ENCODE measurements at places on chromosomes 1 and 21. TPM values are rescaled to one million over a fixed set of nuclear protein-coding genes. Genes with fewer than 3 reads are reported as not detected.
A peak's percentile ranks its signal among the peaks of the same experiment; 100 is the strongest.

HSF2BP gene
- polyA plus RNA-seq: 0.66 TPM

DNA sequence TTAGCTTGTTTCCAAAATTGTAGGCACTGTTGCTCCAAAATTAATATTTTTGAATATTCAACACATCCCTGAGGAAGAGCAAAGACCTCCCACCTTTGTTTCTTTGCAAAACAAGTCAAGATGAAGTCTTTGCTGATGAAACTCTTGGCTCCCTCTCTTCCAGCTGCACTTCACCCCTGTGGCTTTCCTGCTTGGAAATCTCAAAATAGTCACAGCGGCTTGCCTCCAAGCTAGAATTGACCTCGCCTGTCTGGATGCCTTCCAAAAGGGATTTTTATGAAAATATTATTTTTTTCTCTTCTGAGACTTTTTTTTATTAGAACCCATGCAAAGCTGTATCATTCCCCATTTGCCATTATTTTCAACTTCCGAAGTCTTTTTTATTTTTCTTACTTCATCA lies 71.1 kb upstream of the MROH9 start:
- DNase-seq: no peak

OR2L13 gene
- 0.09 TPM for polyA plus RNA-seq

DNA sequence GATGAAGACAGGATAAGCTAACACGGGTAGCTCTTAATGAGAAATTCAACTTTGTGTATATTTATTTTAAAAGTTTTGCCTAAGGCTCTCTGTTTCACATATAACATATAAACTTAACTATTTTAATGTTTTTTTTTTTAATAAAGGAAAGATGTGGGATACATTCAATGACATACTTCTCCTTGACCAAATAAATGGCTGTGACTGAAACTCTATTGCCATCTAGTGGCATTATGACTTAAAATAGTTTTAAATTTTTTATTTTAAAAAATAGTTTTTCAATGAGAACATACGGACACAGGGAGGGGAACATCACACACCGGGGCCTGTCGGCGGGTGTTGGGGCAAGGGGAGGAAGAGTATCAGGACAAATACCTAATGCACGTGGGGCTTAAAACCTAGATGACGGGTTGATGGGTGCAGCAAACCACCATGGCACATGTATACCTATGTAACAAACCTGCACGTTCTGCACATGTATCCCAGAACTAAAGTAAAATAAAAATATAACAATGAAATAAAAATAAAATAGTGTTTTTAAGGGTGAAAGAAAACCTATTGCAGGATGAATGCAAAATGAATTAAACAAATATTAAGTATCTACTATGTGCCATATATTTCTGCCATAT lies 83.4 kb downstream of the LYST start:
- no peak for DNase-seq

DNA sequence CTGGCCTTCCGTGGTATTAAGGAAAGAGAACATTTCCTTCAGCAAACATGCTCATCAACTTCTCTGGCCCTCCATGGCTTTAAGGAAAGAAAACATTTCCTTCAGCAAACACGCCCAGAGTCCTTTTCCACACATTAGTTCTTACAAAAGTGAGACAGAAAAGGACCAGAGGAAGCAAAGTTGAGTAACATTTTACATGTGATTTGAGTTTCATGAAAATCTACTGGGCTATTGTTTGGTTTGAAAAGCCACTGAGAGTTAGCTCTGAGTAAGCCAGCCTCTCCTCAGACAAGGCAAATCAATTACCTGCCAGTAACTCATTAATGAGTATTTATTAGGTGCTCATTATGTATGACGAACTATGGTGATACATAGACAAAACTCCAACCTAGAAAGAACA lies 78.0 kb downstream of the NID1 start:
- DNase-seq: no peak

GRCh38 chr1:68178821-68179490 lies 53.4 kb downstream of the WLS start:
- no peak for DNase-seq

SUSD4 gene
- 2.1 TPM for polyA plus RNA-seq

DNA sequence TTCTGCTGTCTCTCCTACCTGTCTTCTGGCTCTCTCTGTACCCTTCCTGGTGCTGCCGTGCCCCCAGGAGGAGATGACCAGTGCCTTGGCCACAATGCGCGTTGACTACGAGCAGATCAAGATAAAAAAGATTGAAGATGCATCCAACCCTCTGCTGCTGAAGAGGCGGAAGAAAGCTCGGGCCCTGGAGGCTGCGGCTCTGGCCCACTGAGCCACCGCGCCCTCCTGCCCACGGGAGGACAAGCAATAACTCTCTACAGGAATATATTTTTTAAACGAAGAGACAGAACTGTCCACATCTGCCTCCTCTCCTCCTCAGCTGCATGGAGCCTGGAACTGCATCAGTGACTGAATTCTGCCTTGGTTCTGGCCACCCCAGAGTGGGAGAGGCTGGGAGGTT lies 38.1 kb upstream of the IL19 start:
- DNase-seq: no peak

- DNase-seq: peak; percentile 24
These were observed 1.9 kb upstream of the GBP4 start for GRCh38 chr1:89200663-89201062.

DNA sequence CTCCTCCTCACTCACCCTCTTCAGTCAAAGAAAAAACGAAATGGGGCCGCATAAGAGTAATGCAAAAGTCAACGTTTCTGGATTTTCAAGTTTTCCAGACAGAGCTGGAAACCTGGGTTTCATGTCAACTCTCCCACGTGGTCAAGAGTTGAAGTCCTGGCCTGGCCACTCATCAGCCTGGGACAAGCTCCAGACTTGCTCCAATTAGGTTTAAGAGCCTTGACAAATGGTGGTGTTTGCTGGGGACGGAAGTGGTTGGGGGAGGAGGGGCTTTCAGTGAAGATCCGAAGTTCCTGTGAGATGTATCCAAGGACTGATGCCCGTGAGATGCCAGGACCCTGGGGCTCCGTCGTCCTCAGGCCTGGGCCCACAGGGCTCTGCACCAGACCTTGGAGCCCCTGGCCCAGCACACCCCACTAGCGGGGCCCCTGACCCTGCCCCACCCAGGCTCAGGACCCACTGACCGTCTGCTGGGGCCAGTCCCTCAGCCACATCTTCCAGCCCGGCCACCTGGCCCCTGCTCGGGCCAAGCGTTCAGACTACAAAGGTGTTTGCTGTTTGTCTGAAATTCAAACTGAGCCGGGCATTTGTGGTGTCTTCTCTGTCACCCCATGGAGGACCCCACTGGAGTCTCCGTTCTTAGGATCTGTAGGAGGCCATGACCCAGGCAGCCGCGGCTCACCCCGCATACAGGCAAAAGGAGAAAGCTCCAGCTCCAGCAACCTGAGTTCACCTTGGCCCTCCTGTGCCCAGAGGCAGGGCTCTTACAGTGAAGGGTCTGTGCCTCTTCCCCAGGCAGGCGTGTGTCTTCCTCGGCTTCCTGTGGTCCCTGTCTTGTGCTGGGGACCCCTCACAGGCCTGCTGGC lies 53.3 kb downstream of the SIK1 start:
- DNase-seq: no peak

GRCh38 chr1:179728271-179728670 lies 14.8 kb upstream of the FAM163A start:
- no peak for DNase-seq

GRCh38 chr1:204564835-204565234 lies 48.6 kb downstream of the MDM4 start:
- no peak for DNase-seq

GRCh38 chr1:215243345-215244054 lies 161.0 kb downstream of the KCNK2 start:
- peak; percentile 3 for DNase-seq

JAM2 gene
- polyA plus RNA-seq: 11.3 TPM

DNA sequence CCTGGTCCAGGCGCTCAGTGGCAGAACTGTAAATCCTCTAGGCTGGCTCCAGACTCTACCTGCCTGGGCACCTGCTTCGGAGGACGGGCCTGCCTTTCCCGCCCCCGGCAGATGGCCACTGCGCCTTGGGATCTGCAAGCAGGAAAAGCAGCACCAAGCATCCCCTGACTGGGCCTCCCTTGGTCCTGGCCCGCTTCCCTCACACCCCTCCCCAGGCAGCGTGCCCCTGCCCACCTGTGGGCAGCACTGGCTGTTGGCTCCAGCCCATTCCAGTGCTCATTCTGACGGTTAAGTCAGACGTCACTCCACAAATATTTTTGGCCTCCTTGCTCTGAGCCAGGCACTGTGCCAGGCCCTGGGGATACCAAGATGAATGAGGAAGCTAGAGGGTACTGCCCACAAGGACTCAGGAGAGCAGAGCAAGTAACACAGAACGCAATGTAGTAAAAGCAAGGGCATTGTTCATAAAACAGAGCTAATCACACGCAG lies 22.0 kb upstream of the BLACAT1 start:
- no peak for DNase-seq

DNA sequence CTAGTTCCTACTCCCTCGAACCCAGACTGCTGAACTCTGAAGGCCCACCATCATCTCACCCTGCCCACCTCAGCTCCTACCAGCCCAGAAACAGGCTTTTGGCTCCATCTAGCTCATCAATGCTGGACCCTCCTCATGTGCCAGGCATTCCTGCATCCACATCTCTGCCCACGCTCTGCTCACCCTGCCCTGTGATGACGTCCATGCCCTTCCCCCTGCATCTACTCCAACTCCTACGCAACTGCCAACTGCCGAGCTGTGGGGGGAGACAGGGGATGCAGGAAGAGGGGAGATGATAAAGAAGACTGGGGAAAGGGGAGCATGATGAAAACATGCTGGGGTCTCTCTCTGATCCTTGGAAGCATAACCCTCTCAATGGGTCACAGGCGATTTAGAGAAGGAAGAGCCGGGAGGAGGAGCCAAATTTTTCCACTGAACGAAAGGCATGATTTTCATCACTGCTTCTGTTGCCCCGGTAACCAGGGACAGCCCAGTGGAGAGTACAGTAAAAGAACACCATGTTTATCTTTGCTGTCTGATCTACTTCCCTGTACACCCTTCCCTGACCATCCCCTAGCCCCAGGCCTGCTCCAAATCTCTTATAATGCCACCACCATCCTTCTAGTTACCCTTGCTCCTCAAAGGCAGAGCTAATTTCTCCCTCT lies 44.3 kb downstream of the CD34 start:
- no peak for DNase-seq

DNA sequence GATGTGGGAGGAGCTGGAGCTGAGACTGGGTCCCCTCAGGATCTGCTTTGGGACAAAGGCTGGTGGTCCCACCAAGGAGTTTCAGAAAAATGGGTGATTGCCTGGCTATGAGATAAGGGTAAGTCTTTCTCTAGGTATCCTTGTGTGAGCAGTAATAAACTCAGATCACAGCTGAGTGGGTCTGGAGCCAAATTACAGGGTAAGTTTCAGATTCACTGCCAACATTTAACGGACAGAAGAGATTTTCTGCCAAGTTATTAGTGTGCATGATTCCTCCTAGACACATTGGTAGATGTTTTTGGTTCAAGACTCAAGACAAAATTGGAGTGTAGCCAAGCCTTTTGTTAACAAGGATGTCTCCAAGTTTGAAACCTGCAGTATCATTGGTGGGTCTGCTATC lies 7.5 kb downstream of the CD1B start:
- no peak for DNase-seq

SMIM1 gene
- polyA plus RNA-seq: 66.0 TPM

DNA sequence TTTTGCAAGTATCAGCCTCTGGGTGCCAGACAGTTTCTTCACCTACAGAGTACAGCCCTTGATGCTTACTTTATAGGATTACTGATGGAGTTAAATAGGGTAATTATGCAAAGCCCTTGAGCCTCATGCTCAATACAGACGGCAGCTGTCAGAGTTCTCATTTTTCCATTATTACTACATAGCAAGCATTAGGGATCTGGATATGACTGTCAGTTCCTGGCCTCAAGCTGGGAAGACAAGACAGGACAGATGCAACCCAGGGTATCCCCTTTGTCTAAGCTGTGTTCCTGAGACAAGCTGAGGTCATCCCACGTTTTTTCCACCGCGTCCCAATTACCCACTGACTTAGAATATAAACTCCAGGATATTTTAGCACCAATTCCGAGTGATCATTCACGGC lies 94.4 kb downstream of the SLC35F3 start:
- DNase-seq: no peak

CFAP74 gene
- polyA plus RNA-seq: 1.4 TPM

DNM3 gene
- polyA plus RNA-seq: 2.2 TPM

GOLT1A gene
- 113 TPM for polyA plus RNA-seq

OR2T3 gene
- not detected for polyA plus RNA-seq

- DNase-seq: no peak
These were observed 469.0 kb upstream of the USP24 start for GRCh38 chr1:55684131-55684650.

DNA sequence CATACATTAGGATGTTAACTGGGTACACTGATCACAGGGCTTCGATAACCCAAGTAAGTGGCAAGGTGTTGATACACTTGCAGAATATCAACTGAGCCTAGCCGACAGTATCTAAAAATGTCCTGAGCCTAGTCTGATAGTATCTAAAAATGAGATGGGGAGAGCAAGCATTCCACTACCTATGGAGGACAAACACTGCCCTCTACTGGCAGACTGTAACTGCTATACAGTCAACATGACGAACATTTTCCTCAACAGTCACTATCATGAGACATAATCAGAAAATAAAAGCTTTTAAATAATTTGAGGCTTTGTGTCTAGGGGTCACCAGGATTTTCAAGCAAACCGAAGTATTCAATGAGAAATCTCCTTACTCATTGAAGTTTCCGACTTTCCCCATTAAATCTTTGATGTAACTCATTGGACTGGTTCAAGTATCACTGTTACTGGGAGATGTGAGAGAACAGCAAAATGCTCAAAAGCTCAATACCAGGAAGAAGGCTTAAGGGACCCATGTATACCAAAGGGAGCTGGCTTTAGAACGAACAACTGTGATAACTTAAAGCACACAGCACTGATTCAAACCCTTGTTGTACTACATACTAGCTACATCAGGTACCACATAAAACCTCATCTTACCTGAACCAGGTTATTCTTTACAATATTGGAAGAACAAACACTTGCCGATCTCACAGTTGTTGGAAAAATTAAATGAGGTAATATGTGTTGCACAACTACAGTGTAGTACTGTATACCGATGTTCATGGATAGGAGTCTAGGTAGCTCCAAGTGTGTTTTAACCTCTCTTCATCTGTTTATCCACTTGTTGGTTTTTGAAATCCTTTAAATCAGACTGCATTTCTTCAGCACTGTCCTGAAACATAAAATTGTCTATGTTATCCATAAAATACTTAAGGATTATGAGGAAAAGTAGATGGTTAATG lies 31.1 kb upstream of the SLC45A3 start:
- DNase-seq: peak; percentile 74

GRCh38 chr1:182283746-182284544 lies 107.6 kb downstream of the GLUL start:
- no peak for DNase-seq

- DNase-seq: no peak
These were observed 219.9 kb downstream of the KCTD3 start for GRCh38 chr1:215786997-215787396.

All from large intestine (tissue), 12 donors.